ENCODE measurements at places on chromosomes 7 and 10.

GRCh38 chr7:99359465-99360154 is 14.9 kb upstream of the ARPC1B start:
- no peak for DNase-seq

DNA sequence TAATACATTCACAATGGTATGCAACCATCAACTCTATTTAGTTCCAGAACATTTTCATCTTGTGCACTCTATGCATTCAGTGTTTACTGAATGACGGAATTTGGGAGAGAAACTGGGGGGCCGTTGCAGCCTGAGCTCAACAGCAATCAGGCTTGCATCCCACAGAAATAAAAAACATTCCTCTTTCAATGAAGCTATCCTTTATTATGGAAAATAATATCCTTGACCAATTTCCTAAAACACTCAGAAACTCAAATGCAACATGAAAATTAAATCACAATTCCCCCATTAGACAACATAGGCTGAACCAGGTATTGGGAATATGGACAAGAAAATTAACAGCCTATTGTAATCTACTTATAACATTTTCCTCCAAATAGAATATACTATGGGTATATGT is 6.3 kb upstream of the EXOC4 start:
- DNase-seq, result no peak

DNA sequence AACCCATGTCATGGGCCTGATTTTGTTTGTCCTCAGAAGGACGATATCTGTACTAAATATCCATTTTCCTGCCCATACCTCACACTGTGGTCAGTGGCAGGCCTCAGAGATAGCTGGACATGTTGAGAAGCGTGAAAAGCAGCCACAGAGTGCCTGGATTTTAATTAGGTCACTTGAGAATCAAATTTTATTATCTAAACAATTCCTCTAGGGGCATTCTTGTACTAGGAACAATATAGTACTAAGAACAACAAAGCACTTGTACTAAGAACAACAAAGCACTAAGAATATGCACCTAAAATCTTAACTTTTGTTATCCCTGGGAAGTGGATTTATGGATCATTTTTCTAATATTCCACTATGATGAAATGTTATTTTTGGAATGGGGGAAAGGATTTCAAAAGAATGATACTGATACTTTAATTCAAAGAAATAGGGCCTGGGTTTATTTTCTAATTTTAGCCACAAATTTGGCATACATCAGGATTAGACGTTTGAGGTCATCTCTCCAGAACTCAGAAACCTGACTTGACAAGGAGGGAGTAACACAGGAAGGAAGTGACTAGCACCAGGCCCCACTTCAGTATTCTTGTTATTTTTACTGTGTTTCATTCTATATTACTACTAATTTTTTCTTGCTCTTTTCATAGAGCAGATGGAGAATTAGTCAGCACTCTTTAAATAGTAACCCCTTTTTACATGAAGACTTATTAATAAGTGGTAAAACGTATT is 112.2 kb downstream of the EXOC4 start:
- peak; percentile 3 for DNase-seq

GRCh38 chr7:22464299-22464698 is 35.7 kb downstream of the STEAP1B start:
- no peak for DNase-seq

DNA sequence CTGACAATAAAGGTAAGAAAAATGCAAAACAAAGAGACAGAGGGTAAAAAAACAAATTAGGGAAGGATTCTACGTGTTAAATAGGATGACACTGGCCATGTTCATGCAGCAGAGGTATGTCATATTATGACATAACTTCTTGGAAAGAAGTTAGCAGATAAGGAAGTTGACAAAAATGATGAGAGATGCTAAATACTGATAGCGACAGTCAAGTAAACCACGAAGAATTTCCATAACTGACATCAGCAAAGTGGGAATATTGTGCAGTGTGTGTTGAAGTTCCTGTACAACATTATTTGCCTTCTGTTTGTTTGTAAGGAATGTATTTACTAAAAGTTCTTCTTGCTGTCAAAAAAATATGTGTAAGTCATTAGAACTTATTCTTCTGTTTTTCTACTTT is 29.5 kb downstream of the MDH2 start:
- no peak for DNase-seq

- no peak for DNase-seq
Observed at GRCh38 chr7:135771961-135772638, 23.5 kb upstream of the FAM180A start.

DNA sequence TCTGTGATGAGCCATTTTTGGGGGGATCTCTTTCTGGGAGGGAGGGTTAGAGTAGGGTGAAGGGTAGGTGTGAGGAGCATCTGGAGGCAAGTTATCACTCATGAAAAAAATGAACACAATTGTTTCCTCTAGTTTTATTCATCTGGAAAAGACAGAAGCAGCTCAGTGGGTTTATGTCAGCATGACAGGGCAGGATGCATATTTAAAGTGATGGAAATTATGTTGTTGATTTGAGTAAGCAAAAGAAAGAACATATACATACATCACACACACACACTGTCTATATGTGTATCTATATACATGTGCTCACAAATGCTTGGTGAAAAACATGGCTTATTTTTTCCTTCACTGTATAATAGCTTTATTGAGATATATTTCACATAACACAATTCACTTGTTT is 114.2 kb downstream of the ADCY1 start:
- DNase-seq, result no peak

GRCh38 chr7:7977774-7978173 is 9.2 kb downstream of the GLCCI1 start:
- DNase-seq, result peak; percentile 69

Data from umbilical cord (tissue), 2 donors.